ENCODE measurements at places on chromosomes 16 and 17. TPM values are rescaled to one million over a fixed set of nuclear protein-coding genes. Genes with fewer than 3 reads are reported as not detected.

DNA sequence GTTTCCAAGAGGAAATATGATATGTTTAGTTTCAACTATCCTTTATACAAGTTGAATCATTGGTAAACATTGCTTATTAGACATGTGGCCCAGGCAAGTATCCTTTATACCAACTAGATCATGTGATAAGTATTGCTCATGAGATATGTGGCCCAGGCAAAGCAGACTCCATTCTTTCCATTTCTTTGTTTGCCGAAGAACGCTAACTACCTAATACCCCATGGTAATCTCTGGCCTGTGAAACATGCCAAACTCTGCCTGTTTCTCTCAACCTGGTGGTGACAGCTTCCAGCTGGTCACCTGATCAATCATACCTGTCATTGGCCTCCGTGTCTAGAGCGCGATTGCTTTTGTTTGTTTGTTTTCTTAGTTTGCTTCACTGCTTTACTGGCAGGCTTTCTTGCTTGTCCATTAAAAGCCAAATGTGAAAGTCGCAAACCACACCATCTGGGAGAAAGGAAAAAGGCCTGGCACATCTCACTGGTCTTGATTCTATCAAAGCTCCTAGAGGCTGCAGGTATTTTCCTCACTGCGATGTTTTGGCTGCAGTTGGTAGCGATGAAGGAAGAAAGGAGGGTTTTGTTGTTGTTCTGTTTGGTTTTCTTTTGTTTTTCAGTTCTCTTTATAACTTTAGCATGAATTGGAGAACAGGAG lies 686.2 kb downstream of the KCNJ2 start:
- no peaks in the 10 kb centered on the region for H3K36me3 ChIP-seq
- no peak for DNase-seq
- H3K27ac ChIP-seq: no peak overlapping the region
- no peaks in the 10 kb centered on the region for H3K27me3 ChIP-seq
- H3K4me1 ChIP-seq: no peaks in the 10 kb centered on the region

DNA sequence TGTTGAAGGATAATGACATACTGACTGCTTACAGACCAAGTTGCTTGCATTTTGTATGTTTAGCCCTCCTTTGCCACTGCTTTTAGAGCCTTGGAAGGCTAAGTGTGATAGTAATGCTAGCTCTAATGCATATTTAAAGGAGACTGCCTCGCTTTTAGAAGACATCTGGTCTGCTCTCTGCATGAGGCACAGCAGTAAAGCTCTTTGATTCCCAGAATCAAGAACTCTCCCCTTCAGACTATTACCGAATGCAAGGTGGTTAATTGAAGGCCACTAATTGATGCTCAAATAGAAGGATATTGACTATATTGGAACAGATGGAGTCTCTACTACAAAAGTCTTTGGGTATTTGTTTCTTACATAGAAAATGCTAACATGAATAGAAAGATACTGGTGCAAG lies 19.1 kb downstream of the CAPNS2 start:
- no peak overlapping the region for H3K27ac ChIP-seq
- no peaks in the 10 kb centered on the region for H3K27me3 ChIP-seq
- no peak for DNase-seq
- no peaks in the 10 kb centered on the region for H3K36me3 ChIP-seq
- no peaks in the 10 kb centered on the region for H3K4me1 ChIP-seq
- no peak overlapping the region for H3K4me3 ChIP-seq

DNA sequence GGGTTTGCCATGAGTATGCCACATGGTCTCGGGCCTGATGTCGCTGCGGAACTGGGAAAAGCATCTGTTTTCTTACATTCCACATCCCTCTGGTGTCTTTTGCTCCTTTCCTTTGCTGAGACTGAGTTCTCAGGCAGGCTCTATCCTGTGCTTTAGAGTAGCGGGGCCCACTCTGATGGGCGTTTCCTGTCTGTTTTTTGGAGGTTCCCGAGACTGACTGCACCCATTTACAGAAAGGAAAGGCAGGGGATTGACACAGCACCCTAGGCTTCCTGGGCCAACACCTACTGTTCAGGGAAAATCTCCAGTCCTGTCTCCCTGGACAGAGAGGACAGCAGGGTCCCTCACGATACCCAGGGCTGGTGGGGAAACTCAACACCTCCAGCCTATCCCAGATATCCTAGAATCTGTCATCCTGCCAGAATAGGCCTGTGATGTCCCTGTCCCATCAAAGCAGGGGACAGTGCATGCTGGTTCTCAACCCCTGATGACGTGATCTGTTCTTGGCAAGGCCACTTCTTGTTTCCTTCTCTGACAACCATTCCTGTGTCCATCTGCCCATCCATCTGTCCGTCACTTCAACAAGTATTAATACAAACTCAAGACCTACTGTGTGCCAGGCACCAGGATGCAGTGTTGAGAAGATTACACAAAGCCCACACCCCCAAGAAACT lies 42.2 kb downstream of the ACTG1 start:
- no peaks in the 10 kb centered on the region for H3K36me3 ChIP-seq
- H3K4me1 ChIP-seq: peaks cover 21% of the 10 kb centered on the region
- no peaks in the 10 kb centered on the region for H3K27me3 ChIP-seq
- no peak overlapping the region for H3K4me3 ChIP-seq
- no peak for DNase-seq
- H3K27ac ChIP-seq: no peak overlapping the region

GRCh38 chr17:67801626-67802175 lies 23.6 kb upstream of the BPTF start:
- DNase-seq: no peak
- no peak overlapping the region for H3K4me3 ChIP-seq
- 0 out of 2 replicates have a peak, but pooled peaks cover 3% of the 10 kb centered on the region for H3K27me3 ChIP-seq
- H3K4me1 ChIP-seq: no peaks in the 10 kb centered on the region
- H3K36me3 ChIP-seq: no peaks in the 10 kb centered on the region

DNA sequence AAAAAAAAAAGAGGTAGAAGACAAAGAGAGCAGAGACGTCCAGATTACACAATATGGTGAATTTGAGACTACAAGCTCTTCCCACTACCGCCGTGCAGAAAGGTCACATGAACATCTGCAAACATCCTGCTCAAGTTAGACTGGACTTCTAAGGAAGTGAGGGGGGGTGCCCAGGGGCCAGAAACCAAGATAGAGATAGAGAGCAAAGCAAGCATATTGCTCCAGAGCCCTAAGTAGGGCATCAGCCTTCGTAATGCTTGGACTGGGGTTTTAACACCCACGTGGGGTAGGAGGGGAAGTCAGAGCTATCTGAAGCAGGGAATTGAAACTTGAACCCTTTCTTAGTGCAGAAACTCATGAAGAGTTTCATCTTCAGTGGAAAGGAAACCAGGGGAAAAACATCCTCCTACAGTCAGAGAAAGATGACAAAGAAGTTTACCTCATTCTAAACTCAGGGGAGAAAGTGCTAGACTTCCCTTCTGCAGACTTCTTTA lies 8.7 kb downstream of the CLEC19A start:
- H3K4me1 ChIP-seq: no peaks in the 10 kb centered on the region
- no peaks in the 10 kb centered on the region for H3K27me3 ChIP-seq
- H3K4me3 ChIP-seq: no peak overlapping the region
- DNase-seq: no peak

GRCh38 chr17:27572665-27573064 lies 58.3 kb upstream of the LGALS9 start:
- H3K4me1 ChIP-seq: peaks cover 36% of the 10 kb centered on the region
- no peak overlapping the region for H3K27ac ChIP-seq
- DNase-seq: no peak
- H3K4me3 ChIP-seq: no peak overlapping the region
- H3K27me3 ChIP-seq: no peaks in the 10 kb centered on the region

GRCh38 chr17:3919123-3919624 lies 2.9 kb upstream of the P2RX1 start:
- DNase-seq: no peak
- peaks cover 10% of the 10 kb centered on the region for H3K4me1 ChIP-seq
- no peak overlapping the region for H3K27ac ChIP-seq
- no peak overlapping the region for H3K4me3 ChIP-seq
- no peaks in the 10 kb centered on the region for H3K36me3 ChIP-seq
- no peaks in the 10 kb centered on the region for H3K27me3 ChIP-seq

DNA sequence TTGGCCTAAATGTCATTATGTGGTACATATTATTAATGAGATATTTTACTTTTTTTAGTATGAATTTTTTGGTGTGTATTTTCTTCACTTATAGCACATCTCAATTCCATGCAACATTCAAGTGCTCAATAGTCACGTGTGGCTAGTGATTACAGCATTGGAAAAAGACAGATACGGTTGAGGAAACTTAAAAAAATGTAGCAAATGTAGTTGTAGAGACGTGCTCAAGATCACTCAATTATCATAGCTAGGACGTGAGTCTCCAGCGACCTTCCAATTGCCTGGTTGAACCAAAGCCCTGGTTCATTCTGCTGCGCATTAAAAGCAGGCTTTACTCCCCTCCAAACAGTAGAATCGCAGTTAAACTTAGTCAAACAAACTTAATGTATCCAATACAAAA lies 1.2 kb upstream of the LIG3 start:
- H3K27ac ChIP-seq: no peak overlapping the region
- peaks cover 7% of the 10 kb centered on the region for H3K36me3 ChIP-seq
- 0 out of 2 replicates have a peak, but pooled peaks cover 5% of the 10 kb centered on the region for H3K4me1 ChIP-seq
- DNase-seq: no peak
- peak overlapping the region; percentile 90 for H3K4me3 ChIP-seq
- no peaks in the 10 kb centered on the region for H3K27me3 ChIP-seq

DNA sequence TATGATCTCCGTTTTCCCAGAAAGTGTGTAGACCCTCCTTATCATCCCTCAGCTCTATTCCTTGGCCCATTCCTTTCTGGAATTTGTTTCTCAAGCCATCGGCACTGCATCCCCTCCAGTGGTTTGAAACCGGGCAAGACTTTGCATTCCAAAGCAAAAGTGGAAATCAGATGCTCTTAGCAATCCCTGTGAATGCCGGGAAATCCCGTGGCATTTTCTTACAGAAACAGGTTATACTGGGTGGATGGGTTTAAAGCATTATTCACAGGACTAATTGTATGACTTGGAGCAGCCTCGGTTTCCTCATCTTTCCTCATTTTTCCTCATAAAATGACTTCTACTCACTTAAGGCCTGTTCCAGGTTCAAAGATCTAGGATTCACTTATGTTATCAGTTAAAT lies 52.0 kb downstream of the MAP2K6 start:
- no peaks in the 10 kb centered on the region for H3K27me3 ChIP-seq
- DNase-seq: no peak
- no peak overlapping the region for H3K27ac ChIP-seq

DNA sequence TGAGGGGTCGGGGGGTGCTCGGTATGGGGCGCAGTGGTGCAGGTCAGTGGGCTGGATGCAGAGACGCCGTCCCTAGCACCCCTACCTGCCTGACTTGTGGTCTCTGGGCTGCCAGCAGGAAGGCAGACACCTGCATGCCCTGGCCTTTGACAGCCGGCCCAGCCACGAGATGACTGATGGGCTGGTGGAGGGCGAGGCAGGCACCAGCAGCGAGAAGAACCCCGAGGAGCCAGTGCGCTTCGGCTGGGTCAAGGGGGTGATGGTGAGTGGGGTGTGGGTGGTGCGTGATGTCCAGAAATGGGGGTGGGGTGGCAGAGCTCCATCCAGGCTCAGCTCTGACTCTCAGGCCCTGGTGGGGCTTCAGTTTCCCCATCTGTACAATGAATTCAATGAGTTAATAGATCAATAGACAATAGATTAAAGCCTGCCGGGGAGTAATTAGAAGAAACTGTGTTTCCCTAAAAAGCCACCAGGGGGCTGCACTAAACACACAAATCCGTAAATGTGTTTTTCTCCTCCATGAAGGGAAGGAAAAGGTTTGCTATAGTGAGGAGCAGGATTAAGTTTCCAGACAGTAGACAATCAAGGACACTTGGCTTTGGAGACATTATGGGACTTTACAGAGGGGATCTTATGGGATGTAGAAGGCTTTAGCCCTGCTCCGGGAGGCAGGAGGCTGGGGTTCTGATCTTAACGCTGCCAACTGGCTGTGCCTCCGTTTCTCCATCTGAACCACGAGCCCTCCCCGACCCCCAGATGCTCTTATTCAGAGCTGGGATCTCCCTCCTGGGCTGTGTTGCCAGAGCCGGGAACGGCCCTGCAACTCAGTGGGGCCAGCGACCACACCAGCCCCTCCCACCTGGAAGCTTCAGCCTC lies 2.2 kb downstream of the SLC12A3 start:
- H3K36me3 ChIP-seq: no peaks in the 10 kb centered on the region
- no peak overlapping the region for H3K4me3 ChIP-seq
- H3K4me1 ChIP-seq: peaks cover 18% of the 10 kb centered on the region
- peak; percentile 57 for DNase-seq

GRCh38 chr17:28346746-28347246 lies 10.5 kb downstream of the POLDIP2 start:
- H3K36me3 ChIP-seq: peaks cover 75% of the 10 kb centered on the region
- H3K4me1 ChIP-seq: no peaks in the 10 kb centered on the region
- DNase-seq: peak; percentile 36
- no peaks in the 10 kb centered on the region for H3K27me3 ChIP-seq

DNA sequence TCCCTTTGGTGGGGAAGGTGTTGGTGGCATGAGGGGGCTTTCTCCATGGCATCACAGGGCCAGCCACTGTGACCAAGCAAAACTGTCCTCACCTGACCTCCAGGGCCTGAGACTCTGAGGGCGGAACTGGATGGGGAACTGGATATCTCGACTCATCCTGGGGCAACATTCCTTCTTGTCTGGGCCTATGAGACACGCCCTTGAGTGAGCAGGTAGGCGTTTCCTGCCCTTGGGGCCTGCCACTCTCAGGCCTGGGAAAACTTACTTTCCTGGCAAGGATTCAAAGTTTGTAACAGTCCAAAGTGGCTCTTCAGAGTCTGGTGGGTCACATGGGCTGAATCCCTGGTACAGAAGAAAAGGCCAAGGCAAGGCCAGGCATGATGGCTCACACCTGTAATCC lies 9.6 kb downstream of the MT1X start:
- no peak overlapping the region for H3K4me3 ChIP-seq
- H3K27ac ChIP-seq: no peak overlapping the region
- peak; percentile 30 for DNase-seq
- H3K36me3 ChIP-seq: no peaks in the 10 kb centered on the region
- H3K27me3 ChIP-seq: no peaks in the 10 kb centered on the region
- peaks cover 16% of the 10 kb centered on the region for H3K4me1 ChIP-seq

- no peak overlapping the region for H3K27ac ChIP-seq
- H3K4me3 ChIP-seq: no peak overlapping the region
- H3K27me3 ChIP-seq: no peaks in the 10 kb centered on the region
- no peak for DNase-seq
These were observed 38.3 kb upstream of the SMPD3 start for GRCh38 chr16:68486502-68487202.

DNA sequence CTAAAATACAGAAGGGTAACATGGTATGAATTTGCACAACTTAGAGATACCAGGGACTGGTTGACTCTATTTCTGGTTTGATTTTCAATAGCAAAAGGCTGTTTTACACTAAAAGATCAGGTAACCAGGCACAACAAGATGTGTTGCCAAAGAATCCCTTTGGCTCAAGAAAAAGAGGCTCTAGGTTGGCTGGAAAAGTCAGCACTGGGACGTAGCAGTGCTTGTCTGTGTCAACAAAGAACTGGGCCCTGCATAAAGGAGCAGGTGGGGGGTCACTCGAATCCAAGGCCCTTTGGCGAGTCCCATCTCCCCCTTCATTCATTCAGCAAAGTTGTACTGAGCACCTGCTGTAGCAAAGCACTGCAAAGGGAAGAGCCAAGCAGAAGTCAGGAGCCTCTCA lies 18.4 kb downstream of the SDR42E1 start:
- no peak overlapping the region for H3K4me3 ChIP-seq
- H3K27ac ChIP-seq: no peak overlapping the region
- H3K27me3 ChIP-seq: no peaks in the 10 kb centered on the region

GRCh38 chr16:65769776-65770438 lies 596.6 kb upstream of the CDH5 start:
- no peaks in the 10 kb centered on the region for H3K36me3 ChIP-seq
- DNase-seq: no peak
- H3K4me1 ChIP-seq: peaks cover 19% of the 10 kb centered on the region
- H3K27ac ChIP-seq: no peak overlapping the region
- H3K27me3 ChIP-seq: no peaks in the 10 kb centered on the region
- H3K4me3 ChIP-seq: no peak overlapping the region

Gene CSH1
- total RNA-seq: not detected

Gene CNTROB
- total RNA-seq: 29.8 TPM

Gene KRT39
- not detected for total RNA-seq

Gene PRM1
- total RNA-seq: not detected

Gene CHST5
- total RNA-seq: not detected

Gene TMC5
- total RNA-seq: not detected

Gene LGALS9B
- total RNA-seq: not detected
